Stimulated activated CD4-positive, alpha-beta T cell treated with anti-CD3 and anti-CD28 coated beads, Interleukin-2, amount 100 ng/mL, for 24 hours (primary cell): ENCODE measurements at places on chromosomes 1 and 21.
A peak's percentile ranks its signal among the peaks of the same experiment; 100 is the strongest.

- peak; percentile 75 for DNase-seq
Observed at GRCh38 chr1:210143465-210144062, 89.0 kb upstream of the SERTAD4 start.

DNA sequence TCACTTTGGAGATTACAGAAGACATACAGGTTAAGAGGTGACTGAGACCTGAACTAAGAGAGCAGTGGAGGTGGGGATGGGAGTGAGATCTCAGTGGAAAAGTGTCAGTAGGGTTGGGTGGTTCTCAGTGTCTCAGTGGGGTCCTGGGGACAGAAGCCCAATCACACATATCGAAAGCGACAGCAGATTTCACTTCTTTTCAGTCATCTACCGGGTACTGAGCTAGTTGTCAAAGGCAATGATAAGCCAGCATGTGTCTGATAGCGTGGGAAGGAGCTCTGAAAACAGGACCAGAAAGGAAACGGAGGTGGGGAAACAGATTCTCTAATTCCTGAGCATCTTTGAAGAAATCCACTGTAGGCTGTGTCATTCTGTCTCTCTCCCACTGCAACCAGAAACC lies 59.5 kb downstream of the RHOU start:
- peak; percentile 57 for DNase-seq

DNA sequence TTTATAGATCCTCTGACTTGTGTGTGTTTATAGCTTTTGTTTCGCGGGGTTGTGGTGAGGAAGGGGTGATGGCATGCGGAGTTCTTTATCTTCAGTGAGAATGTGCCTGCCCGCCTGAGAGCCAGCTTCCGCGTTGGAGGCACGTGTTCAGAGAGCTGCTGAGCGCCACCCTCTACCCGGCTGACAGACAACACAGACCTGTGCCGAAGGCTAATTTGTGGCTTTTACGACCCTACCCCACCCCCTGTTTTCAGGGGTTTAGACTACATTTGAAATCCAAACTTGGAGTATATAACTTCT lies 14.4 kb upstream of the CD101 start:
- DNase-seq: peak; percentile 74

DNA sequence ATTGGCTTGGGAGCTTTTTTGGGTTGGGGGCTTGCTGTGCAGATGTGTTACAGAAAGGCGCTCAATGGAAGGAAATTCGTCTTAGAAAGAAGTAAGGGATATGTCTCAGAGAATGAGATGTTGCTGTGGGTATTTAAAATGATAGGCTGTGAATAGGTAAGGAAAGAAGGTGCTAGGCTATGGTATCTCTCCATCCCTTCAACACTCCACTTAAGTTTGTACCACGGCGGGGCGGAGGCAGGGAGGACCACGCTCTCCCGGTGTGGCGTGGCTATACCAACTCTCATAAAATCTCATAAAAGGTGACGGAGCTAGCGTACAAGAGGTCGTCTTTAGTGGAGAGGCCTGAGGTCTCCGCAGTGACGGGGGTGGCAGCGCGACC lies 305 bp upstream of the RPS6KC1 start:
- no peak for DNase-seq

- no peak for DNase-seq
Observed at GRCh38 chr1:177448036-177448615, 277.4 kb downstream of the BRINP2 start.

DNA sequence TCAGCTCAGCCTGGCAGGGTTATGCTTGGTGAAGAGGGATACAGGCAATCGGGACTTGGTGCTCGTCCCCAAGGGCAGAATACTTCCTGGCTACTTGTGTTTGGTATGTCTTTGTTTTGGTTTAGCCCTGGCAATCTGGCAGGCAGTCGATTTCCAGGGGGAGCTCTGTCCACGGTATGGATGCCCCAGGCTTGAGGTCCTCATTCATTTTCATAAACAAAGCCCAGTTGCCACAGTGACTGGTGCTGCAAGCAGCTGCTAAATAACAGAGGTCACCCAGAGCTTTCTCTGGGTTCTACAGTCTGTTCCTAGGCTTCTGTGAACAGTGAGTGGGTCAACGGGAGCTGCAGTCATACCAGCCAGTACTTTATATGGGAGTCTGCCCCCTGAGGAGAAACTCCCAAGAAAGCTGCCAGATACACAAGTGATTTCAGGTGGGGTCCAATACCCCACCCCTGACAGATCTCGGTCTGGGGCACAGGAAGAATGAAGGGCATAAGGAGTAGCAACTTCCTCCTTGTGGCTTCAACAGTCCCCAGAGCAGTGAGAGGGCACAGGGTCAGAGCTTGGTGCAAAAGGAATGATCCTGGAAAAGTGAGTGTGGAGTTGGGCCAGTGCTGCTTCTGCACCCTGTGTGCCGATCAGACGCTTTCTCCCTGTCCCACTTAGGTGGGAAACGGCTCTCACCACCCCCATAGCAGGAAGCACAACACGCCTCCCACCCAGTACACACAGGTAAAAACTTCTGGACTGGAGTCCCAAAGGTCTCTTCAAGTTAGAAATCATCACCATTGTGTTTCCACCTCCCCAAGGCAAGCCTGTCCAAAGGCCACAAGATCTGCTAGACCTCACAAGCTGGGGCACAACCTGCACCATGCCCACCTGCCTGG lies 55.5 kb downstream of the TGFBR3 start:
- DNase-seq: no peak

- no peak for DNase-seq
Observed at GRCh38 chr21:45613396-45613795, 30.1 kb upstream of the PCBP3 start.
